ENCODE measurements at places on chromosomes 16 and 17.

DNA sequence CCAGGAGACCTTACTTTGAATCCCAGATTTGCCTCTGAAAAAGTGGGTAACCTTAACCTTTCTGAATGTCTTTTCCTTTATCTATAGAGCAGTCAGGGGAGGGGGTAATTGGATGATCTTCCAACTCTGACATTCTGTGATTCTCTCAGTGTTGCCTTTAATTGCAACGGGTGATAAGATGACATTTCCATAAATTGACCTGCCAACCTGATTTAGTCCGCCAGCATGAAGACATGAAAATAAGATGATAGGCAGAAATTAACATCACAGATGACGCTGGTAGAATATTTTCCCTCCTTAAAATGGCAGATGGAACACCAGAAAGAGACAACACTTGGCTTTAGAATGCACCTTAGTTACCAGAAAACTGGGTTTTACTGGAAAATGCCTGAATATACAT, 72.6 kb downstream of the VAT1L start:
- no peak for DNase-seq

DNA sequence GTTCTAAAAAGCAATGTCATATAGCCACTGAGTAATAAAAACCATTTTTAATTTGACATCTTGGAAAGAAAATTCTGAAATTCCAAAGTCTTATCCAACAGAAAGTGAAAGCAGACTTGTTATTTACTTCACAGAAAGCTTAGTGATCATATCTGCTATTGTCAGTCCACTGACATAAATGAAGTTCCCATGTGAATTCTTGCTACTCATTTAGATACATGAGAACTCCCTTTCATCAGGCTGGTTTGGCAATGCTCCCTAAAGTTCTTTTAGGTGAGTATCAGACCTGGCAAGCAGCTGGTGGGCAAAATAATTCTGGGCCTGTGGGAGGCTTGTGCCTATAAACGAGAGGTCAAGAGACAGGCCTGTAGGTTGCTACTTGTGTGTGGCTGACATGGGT, 23.4 kb downstream of the NME2 start:
- DNase-seq, result no peak

GRCh38 chr17:6546069-6546718, 10.2 kb downstream of the PITPNM3 start:
- DNase-seq, result no peak

DNA sequence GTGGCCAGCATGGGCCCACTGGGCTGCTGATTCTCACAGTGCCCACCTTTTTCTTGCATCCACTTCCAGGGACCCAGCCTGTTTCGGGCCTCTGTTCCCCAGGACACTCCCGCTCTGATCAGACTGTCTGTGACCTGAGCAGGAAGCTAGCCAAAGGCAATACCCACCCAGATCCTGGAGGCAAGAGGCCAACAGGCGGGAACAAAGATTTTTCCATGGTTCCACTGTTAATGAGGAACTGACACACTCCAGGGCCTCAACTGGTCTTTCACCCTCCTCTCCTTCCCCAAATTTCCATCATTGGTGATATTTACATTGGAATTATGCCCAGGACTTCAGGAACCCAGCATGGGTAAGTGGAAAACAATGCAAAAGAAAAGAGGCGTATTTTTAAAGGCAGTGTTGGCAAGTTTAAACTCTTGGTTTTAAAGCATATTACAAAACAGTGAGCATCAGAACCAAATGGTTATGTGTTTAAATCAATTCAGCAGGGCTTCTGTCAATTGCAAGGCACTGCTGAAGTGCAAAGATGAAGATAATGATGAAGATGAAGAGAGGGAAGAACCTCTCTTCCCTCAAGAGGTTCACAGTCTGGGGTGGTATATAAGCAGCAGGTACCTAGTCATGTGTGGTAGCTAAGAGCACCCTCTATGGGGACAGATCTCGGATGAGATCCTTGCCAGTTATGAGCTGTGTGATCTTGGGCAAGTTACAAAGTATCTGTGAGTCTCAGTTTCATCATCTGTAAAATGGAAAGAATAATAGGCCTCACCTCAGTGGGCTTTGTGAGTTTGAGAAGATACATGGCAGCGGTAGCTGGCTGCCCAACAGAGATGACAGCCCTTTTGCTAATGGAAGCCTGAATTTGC, 14.4 kb upstream of the ATP2A3 start:
- DNase-seq, result no peak
